HFFc6 (cell line): ENCODE measurements at places on chromosomes 16 and 17.
A peak's percentile ranks its signal among the peaks of the same experiment; 100 is the strongest.

GRCh38 chr16:10787304-10787703, 31.3 kb downstream of the TVP23A start:
- no peak for DNase-seq

DNA sequence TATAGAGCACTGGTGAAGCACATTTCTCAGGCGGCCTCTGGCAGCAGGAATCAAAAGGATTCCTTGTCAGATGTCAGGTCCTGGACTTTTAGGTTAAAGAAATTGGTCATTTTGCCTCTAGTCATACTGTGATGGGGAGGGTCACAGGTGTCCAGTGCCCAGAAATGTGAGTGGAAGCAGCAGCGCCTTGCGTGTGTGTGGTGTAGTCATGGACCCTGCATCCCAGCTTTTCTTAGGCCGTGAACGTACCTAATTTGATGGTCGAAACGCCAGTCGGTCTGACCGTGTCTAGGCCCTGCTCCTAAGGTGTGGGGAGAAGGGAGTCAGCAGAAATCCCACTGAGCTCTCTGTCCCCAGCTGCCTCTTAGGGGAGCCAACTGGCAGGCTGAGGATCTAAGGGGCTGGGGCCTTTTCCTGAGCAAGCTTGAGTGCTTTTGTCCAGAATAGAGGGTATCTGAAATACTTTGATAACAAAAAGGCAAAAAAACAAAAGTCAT, 32.0 kb downstream of the POLR3E start:
- DNase-seq, result no peak

DNA sequence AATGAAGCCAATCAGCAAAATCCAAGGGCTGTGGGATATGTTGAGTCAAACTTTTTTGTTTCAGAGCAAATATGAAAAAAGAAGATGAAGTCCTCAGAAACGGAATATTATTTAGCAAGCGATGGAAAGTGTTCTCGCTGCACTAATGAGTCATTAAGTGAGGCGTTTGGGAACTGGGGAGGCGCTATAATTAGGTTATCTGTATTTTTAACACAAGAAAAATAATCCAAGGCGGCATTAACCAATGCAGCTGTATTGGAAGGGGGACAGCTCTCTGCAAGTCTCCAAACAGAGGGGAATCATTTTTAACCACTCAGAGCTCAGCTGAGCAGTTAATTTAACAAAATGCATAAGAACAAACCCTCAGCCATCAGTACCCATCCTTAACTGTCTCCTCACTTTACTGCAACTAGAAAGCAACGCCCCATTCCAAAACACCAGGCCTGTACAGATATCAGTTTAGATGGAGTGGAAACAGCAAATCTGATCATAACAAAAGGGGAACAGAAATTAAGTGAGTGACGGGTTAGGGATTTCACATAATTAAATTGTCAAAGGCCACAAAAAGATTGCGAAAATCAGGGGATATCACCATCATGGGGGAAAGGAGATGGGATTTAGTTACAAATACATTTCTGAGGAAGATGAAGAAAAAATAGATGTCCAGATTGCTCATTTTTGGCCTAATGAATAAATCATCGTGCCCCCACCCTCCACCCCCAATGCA, 211.0 kb upstream of the TOX3 start:
- DNase-seq, result no peak

GRCh38 chr17:66025551-66025950, 166.4 kb downstream of the CEP112 start:
- peak; percentile 35 for DNase-seq

GRCh38 chr16:1182950-1183907, 30.3 kb downstream of the CACNA1H start:
- DNase-seq, result no peak

- no peak for DNase-seq
Measured at GRCh38 chr16:10242097-10242496, 59.9 kb upstream of the GRIN2A start.

GRCh38 chr17:30590081-30590733, 113.0 kb downstream of the GOSR1 start:
- DNase-seq, result no peak

GRCh38 chr17:46081018-46081320, 81.9 kb downstream of the STH start:
- DNase-seq, result no peak

- DNase-seq, result no peak
Measured at GRCh38 chr16:80988756-80989155, 17.9 kb downstream of the CMC2 start.
